ENCODE measurements at places on chromosomes 6 and 20.

DNA sequence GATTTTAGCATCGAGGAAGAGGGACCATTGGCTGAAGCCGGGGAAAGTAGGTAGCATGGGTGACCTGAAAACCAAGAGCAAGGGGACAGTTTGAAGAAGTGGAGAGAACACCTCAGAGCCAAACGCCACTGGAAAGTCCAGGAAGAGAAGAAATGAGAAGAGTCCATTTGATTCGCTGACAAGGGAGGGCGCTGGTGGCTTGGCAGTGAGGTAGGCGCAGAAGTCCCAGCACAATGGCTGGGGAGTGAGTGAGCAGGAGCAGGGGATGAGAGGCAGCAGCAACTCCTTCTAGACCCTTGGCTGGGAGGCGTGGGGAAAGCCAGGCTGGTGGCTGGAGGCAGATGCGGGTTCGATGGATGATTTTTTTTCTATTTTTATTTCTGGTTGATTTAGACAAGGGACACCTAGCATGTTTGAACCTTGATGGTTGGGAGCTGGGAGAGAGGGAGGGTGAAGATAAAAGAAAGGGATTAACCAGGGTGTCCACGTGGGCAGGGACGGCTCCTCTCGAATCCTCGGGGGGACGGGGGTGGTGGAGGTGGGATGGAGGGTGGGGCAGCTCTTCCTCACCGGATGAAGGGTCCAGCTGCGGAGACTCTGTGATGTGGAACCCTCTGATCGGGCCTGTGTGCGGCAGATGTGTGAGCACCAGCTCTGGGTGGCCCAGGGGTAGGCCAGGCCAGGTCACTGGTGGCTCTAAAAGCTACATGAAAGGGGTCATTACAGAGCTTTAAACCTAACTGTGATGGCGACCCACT lies 164.2 kb downstream of the NFATC2 start:
- DNase-seq: no peak

- no peak for DNase-seq
Measured at GRCh38 chr6:155955038-155955437, 499.4 kb upstream of the NOX3 start.

GRCh38 chr20:33250666-33251065 lies 14.9 kb downstream of the BPIFA1 start:
- no peak for DNase-seq

GRCh38 chr20:56467968-56468315 lies 485 bp upstream of the RTF2 start:
- no peak for DNase-seq

DNA sequence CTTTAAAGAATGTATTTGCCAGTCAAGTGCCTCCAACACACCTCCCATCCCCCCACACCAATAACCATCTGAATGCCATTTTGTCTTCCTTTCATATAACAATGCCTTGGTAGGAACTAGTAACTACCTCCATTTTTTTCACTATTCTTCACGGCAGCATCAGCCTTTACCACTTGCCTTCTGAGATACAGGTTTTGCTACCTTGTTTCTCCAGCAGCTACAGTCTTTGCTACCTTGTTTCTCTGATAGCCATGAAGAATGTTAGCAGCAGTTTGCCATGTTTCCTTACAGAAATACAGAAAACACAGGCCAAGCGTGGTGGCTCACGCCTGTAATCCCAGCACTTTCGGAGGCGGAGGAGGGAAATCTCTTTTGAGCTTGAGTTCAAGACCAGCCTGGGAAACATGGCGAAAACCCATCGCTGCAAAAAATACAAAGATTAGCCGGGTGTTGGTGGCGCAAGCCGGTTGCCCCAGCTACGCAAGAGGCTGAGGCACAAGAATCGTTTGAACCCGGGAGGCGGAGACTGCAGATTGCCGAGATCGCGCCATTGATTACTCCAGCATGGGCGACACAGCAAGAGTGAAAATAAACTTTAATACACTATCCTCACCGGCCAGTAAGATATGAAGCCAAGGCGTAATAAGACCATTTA lies 100.9 kb downstream of the HFE start:
- no peak for DNase-seq

GRCh38 chr6:139988685-139989084 lies 614.2 kb upstream of the CITED2 start:
- DNase-seq: no peak

DNA sequence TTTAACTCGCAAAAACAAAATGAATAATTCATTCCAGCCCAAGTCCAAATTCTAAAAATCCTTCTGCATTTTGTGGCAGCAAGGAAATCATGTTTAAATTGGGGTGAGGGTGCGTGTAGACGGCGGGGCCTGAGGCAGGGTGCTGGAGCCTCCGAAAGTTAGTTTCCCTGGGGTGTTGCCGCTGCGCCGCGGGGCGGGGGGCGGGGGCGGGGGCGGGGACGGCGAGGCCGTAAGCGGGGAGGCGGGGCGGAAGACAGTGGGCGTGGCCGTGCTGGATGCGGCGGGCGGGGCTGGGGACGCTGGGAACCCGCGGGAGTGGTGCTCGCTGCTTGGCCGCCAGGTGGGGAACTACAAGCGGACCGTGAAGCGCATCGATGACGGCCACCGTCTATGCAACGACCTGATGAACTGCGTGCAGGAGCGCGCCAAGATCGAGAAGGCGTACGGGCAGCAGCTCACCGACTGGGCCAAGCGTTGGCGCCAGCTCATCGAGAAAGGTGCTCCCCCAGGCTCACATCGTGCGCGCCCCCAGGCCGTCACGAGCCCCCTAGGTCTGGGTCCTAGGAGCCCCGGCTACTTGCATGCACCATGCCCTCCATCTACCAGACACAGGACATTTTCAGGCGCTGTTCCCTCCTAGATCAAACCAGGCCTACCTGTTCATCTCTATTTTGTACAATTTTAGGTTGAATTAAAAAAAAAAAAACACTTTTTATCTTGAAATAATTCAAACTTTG lies 29.0 kb downstream of the SPDEF start:
- DNase-seq: peak; percentile 99

DNA sequence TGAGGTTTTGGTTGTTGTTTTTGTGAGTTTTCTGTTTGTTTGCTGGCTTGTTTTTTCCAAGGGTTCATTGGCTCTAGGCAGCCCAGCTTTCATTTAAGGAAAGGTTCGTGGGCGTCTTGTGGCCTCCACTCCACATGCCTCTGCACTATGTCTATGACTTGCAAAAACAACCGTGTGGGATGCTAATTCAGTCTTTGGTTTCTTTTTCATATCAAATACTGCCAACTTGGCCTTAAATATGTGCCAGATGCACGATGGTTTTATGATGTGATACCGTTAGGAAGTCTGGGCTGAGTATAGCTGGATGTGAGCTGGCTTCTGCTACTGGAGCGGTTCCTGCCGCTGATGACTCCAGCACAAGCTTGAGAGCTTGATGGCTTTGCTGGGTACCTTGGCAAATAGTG lies 96.3 kb downstream of the BMP2 start:
- no peak for DNase-seq

GRCh38 chr6:77844822-77845221 lies 192.0 kb downstream of the MEI4 start:
- no peak for DNase-seq

DNA sequence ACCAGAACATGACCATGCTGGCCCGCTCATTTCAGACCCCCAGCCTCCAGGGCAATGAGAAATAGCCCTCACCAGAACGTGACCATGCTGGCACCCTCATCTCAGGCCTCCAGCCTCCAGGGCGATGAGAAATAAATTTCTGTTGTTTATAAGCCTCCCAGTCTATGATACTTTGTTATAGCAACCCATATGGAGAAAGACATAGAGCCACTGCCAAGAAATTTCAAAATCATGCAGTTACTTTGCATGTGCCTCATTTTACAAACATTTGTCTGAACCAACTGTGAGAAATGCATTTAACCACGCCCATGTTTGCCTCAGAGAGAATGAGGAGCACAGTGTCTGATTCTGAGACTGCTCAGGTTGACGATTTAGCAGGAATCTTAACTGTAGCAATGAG lies 15.5 kb downstream of the CYP39A1 start:
- DNase-seq: no peak

DNA sequence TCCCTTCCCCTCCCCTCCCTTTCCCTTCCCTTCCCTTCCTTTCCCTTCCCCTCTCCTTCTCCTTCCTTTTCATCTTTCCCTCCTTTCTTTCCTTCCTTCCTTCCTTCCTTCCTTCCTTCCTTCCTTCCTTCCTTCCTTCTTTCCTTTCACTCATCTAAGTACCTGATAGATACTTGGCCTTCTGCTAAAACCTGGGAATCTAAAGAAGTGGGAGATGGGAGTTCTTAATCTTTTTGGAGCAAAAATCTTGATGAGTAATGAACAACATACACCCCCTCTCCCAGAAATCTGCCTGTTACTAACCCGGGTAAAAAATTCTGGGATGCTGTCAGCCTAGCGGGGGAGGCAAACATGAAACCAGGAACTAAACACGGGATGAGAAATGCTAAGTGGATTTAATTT lies 100.7 kb downstream of the VEGFA start:
- DNase-seq: no peak

GRCh38 chr20:10263385-10264165 lies 44.9 kb downstream of the SNAP25 start:
- no peak for DNase-seq

DNA sequence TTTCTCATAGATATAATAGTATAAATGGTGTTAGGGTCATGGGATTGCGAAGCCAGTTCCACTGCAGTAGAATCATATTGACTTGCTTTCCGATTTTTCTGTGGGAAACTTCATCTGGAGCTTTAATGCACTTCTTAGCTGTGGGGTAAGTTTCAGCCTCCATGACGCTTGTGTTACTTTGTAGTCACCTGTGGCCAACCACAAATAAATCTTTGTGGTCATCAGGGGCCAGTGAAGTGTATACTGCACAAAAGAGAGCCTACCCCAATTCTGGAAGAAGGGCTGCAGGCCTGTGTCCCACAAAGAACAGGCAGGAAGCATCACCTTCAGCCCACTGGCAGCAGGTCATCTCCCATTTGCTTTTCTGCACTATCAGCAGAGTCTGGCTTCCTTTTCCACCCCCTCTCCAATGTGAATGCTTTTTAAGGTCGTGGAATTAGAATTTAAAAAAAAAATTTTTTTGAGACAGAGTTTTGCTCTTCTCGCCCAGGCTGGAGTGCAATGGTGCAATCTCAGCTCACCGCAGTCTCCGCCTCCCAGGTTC lies 32.0 kb downstream of the MTHFD1L start:
- DNase-seq: no peak

GRCh38 chr6:158496700-158497099 lies 63.2 kb upstream of the TMEM181 start:
- no peak for DNase-seq

GRCh38 chr6:79494841-79495240 lies 42.4 kb downstream of the LCA5 start:
- no peak for DNase-seq

GRCh38 chr20:62571669-62572344 lies 70.5 kb upstream of the SLCO4A1 start:
- no peak for DNase-seq

- DNase-seq: no peak
Measured at GRCh38 chr6:113564371-113565171, 292.6 kb upstream of the MARCKS start.

DNA sequence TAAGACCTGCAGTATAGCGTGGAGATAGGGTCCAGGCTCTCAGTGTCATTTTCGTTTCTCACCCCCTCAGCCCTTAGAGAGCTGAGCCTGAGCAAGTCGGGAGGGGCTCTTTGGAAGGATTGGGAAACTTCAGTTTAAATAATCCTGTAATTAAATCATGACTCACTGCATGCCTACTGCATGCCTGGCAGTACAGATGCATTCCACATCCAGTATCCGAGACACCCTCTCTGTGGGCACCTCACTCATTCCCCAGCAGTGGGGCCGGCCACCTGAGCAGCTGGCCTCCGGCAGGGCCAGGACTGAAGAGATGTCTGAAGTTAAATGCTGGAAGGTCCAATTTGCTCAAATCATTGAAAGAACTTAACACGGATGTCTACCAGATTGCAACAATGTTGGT lies 316.6 kb downstream of the THBS2 start:
- no peak for DNase-seq

DNA sequence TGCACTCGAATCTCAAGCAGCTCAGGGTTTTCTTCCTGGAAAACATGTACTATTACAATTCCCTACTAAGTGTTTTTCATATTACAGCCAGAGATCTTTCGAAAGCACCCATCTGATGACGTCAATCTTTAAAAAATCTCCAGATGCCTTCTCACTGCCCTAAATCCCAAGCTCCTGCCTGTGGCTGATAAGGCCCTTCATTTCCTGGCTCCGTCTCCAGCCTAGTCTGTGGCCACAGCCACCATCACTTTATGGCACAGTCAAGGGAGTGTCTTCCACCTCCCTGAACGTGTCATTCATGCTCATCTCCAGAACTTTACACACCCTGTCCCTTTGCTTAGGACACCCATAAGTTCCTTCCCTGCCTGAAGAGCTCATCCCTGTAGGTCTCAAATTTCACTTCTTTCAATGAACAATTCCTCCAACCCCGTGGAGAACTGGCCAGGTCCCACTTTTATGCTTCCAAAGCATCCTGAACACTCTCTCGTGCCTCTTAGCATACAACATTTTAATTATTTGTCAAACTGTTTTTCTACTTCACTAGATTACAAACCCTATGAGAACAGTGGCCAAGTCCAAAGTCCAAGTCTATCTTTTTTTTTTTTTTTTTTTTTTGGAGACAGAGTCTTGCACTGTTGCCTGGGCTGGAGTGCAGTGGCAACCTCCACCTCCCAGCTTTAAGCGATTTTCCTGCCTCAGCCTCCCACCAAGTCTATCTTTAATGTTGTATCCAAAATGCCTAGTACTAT lies 106.1 kb upstream of the AGPAT4 start:
- DNase-seq: no peak

- no peak for DNase-seq
Measured at GRCh38 chr6:35411066-35411465, 41.1 kb upstream of the FANCE start.

GRCh38 chr6:24861934-24862333 lies 63.2 kb upstream of the ARMH2 start:
- no peak for DNase-seq

- DNase-seq: peak; percentile 22
Measured at GRCh38 chr6:146884728-146885127, 286.0 kb downstream of the ADGB start.

DNA sequence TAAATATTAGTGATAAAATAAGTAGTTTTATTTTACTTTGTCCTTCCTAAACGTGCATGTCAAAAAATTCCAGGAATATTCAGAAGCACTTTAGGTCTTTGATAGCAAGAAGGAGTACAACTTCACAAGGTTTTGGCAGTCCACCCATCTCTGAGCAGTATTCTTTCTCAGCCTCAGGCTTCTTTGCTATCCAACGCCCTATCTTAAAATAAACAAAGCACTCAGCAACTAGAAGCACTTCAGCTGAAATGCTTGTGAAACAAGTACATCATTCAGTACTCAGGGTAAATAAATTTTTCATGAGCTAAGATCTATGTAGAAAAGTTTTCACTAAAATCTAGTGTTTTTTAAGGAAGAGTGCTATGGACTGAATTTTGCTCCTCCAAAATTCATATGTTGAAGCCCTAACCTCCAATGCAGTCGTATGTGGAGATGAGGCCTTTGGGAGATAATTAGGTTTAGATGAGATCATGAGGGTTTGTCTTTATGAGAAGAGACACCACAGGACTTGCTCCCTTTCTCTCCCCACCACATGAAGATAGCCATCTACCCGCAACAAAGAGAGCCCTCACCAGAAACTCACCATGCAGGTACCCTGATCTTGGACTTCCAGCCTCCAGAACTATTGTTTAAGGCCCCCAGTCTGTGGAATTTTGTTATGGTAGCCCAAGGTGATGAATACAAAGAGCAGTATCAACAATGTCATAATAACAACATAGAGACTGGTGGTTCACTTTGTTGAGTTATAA lies 539.1 kb downstream of the TFAP2A start:
- no peak for DNase-seq

GRCh38 chr6:89007209-89008000 lies 44.0 kb upstream of the RNGTT start:
- no peak for DNase-seq

GRCh38 chr20:9363673-9364072 lies 150.7 kb upstream of the LAMP5 start:
- no peak for DNase-seq

- DNase-seq: no peak
Measured at GRCh38 chr20:22453244-22454080, 130.9 kb downstream of the FOXA2 start.
